NCI-H2029 (cell line): ENCODE measurements at places on chromosomes 1 and 21.

DNA sequence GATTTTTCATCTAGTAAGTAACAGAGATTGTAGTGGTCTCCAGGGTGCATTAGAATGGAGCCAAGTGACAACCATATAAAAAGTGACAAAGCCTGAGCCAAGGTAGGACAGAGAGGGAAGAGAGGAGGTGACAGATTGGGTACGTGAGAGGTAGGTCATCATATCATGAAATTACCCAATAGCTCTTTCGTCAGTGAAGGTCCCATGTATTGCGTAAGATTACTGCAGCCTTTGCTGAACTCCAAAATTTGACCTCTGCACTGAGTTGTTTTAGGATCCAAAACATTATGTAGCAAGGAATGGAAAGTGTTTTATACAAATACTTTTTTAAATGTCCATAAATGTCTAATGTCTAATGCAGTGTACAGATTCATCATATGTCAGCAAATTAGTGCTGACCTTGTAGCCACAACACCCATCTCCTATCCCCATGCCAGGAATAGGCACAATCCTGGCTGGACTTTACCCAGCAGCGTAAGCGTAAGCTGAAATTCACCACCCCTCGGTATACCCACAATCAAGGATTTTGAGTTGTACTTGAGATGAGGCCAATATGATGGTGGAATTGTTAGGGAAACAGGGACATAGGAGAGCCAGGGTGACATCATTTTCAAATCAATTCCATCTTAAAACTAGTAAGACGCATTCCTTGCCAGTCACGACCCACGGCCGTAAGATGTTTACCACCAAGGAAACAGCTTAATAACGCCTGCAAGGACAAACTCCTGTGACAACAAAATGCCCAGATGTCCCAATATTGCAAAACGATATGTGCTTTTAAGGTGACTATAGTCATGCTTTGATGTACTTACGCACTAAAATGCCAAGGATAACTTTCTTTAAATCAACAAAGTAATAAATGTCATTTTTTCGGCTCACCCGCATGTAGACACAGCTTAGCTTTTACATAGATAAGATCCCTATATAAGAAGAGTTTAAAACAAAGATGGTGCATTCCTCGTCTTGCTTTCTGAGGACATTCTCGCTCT is 38.1 kb upstream of the GREM2 start:
- DNase-seq = no peak

- no peak for DNase-seq
Observed at GRCh38 chr21:15285556-15285955, 220.8 kb upstream of the NRIP1 start.

GRCh38 chr1:11262171-11263049 is at the start of gene MTOR:
Gene MTOR (minus strand): TSS chr1:11262551. CDS start chr1:11259409, 3,142 bp downstream.
- peak; percentile 99 for DNase-seq

DNA sequence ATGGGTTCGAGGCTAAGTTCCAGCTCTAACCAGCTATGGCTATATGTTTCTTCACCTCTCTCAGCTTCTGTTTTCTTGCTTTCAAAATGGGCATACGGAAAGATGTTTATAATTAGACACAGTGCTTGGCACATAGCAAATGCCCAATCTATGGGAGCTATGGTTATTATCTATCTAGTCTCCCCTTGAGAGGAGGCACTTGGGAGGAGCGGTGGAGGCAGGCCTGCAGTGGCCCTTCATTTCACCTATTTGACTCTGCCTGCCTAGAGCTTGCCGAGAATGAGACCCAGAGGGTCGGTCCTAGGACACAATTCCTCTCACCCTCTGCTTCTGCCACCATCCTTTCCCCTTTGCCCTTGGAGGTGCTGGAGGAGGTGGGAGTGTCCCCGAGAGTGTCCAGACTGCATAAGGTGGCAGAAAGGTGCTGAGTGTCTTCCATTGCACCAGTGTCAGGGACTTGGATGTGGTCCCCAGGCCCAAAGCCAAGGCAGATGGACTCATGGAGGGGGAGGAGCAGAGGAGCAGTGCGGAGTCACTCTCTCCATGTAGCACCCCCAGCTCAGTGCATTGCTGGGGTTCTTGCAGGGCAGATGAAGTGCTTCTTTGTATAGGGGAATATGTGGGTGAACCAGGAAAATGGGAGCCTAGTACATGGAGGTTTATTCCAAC is 9.0 kb downstream of the LGR6 start:
- no peak for DNase-seq

DNA sequence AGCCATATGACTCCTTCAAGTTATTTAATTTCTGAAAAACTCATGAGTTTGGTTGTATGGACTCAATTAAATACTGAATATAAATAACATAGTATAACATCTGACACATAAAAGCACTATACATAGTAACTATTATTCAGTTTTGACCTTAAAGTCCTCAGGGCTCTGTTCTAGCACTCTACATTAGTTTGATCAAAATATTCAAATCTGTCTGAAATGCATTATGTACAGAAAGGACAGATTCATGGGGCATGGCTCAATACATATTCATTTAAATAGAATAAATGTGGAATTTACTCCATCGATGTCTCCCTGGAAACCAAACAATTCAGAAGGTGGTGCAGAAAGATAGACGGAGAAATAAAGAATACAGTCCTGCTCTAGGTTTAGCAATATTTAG is 49.1 kb downstream of the RBM11 start:
- DNase-seq = no peak

GRCh38 chr1:172824209-172824608 is 165.3 kb downstream of the FASLG start:
- no peak for DNase-seq

DNA sequence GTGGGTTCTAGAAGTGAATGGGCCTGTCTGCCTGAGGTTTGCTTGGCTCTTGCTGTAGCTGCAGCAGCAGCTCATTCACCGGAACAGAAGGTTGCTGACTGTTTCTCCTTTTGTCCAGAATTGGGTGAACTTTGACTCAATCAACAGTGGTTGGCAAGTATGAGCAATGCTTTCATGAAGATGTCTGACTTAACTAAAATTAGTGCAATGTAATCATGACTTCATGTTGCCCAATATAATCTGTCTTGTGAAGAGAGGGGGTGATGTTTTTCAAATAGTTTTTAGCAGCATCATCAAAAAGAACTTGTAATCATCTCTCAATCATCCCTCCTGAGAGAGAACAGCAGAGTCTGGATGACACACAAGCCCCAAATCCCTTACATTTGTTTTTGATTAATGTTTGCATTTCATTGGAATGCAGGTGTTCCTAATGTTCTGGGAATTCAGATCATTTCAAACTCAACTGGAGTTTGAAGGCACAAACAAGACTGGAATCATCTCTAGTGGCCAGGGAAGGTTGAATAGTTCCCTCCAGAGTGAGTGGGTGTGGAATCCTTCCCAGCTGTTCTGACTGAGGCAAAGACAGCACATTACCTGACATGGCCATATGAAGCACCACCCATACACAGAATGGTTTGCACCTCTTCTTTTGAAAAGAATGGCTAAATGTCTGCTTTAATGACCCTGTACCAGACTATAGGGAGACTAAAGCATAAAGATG is 82.9 kb downstream of the HLX start:
- DNase-seq = no peak

DNA sequence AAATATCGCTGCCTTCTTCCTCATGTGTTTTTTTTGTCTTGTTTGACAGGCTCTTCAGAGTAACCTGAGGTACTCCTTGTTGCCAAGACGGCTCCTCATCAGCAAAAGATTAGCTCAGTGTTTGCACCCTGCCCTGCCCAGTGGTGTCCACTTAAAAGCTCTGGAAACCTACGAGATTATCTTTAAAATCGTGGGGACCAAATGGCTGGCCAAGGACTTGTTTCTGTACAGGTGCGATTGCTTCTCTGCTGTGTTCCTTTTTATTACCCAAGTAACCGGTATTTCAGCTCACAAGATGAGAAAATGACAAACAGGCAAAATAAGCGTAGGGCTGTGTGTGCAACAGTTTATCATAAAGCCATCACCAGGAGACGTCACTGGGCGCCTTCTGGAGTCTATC is 42.4 kb downstream of the DOP1B start:
- DNase-seq = peak; percentile 30

- DNase-seq = no peak
Observed at GRCh38 chr1:231523816-231524215, 4.7 kb upstream of the TSNAX start.

GRCh38 chr1:223825767-223826748 is 19.7 kb downstream of the TP53BP2 start:
- no peak for DNase-seq

DNA sequence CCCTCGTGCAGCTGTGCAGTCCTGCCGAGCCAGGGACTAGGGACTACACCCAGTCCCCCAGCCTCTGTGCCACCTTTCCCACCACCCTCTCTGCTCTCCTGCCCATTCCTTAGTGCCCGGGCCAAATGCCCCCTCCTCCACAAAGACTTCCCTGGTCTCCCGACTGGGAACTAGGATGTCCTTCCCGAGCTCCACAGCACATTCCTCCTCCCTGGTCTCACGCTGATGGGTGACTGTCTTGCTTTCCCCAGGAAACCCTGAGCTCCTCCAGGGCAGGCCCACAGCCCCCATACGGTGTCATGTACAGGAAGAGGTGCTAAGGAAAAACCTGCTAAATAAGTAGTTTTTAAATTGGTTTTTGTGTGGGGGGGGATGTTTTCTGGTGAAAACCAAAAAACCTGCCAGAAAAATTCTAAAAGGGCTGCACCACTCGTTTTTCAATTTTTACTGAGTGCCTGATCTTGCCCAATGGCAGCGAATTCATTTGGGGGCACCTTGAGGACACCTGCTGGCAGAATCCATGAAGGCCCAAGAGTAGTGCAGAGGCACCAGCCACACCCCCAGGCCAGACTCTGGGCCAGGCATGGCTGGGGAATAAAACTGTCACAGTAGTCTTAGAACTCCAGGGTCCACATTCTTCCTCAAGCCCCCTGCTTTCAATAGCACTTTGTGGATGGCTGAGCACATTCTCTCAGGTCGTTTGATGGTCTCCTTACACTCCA is 50.4 kb downstream of the GLIS1 start:
- DNase-seq = no peak

- DNase-seq = no peak
Observed at GRCh38 chr1:114976891-114977290, 52.7 kb upstream of the TSHB start.

DNA sequence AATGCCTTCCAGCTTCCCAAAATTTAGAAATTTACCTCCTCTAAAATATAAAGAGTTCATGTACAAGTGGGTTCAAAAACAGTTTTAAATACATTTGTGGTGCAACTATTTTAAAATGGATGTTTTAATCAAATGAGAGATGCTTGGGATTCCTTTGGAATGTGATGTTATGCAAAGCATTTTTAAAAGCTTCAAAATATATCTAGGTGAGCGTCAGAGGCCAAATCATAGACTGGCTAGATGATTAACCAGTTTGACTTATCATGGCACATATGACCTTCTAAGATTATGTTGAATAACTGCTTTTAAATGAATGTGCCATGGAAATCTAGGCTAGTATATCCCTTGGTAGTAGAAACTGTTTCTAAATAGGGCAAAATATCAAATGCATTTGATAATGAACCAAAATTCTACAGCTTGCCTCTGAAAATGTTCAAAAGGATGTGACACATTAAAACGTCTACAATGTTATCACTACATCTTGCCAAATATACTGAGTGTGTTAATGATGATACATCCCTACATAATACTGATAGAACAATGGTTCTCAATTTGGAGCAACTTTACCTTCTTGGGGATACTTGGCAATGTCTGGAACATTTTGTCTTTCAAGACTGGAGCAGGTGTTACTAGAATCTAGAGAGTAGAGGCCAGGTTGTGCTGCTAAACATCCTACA is 650.9 kb upstream of the ADGRL2 start:
- no peak for DNase-seq

DNA sequence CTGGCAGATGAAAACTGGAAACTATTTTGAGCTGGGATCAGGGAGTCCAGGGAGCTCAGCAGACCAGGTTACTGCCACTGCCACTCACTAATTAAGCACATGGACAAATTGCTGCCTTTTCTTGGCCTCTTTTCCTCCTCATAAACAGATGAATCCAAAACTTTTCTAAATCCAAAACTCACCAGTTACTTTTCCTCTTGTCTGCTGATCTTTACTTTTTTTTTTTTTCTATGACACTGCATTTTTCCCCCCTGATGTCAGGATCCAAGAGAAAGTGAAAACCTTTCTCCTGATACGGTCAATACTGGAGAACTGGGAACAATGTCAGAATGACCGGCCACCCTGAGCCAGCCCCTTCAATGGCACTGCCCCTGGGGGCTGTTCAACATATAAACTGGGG is 405.8 kb downstream of the DUSP10 start:
- no peak for DNase-seq
